Choroid plexus epithelial cell (primary cell): ENCODE measurements at places on chromosomes 3 and 15.

DNA sequence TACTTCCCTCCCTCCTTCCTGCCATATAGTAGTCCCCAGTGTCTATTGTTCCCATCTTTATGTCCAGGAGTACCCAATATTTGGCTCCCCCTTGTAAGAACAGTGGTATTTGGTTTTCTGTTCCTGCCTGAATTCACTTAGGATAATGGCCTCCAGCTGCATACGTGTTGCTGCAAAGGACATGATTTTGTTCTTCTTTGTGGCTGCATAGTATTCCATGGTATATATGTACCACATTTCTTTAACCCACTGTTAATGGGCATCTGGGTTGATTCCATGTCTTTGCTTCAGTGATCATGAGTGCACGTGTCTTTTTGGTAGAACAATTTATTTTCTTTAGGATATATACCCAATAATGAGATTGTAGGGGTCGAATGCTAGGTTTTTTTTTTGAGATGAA lies 19.3 kb downstream of the SPRED1 start:
- DNase-seq: no peak

DNA sequence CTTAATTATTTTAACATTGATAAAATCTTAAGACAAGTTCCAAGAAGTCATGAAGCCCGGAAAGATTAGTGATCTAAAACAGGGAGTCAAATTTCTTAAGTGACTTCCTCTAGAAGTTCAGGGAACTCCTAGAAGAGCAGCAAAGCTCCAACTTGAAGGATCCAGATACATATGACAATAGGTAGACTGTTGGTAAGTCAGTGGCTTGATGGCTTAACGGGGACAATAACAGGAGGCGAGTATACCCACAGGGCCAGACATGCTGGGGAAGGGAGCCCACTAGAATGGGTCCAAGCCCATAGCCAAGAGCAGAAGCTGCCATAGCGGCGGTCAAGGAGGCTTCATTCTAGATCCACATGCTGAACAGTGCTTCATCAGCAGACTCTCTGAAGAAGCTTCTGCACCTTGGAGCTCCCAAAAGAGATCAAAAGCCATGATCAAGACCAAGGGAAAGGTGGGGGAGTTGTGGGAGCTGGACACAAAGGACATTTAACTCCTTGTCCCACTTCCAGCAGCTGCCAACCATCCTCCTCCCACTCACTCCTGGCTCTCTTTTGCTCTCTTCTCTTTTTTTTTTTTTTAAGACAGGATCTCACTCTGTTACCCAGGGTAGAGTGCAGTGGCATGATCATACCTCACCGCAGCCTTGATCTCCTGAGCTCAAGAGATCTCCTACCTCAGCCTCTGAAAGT lies 10.2 kb upstream of the CA12 start:
- DNase-seq: no peak

DNA sequence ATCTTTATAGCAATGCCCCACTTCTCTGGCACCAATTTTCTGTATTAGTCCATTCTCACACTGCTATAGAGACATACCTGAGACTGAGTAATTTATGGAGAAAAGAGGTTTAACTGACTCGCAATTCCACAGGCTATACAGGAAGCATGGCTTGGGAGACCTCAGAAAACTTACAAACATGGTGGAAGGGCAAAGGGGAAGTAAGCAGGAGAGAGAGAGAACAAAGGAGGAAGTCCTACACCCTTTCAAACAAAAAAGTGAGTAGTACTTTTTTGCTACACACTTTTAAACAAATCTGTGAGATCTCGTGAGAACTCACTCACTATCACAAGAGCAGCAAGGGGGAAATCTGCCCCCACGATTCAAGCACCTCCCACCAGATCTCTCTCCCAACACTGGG lies 67.8 kb upstream of the ZBED2 start:
- DNase-seq: no peak

- DNase-seq: no peak
Measured at GRCh38 chr3:170178651-170179050, 2.9 kb downstream of the PHC3 start.

DNA sequence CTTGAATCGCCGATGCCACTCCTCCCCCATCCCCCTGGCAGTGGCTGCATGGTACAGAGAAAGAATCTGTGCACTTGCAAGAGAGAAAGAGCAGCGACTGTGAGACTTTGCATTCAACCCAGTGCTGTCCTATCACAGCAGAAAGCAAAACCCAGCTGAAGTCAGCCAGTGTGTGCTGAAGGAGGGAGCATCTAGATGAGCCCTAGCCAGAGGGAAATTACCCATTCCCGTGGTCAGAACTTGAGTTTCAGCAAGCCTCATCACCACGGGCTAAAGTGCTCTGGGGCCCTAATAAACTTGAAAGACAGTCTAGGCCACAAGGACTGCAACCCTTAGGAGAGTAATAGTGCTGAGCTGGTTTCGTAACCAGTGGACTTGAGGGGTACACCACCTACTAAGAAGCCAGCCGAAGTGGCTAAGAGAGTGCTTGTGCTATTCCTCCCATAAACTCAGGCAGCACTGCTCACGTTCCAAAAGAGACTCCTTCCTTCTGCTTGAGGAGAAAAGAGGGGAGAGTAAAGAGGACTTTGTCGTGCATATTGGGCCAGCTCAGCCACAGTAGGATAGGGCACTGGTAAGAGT lies 15.2 kb upstream of the PIK3R4 start:
- DNase-seq: no peak

DNA sequence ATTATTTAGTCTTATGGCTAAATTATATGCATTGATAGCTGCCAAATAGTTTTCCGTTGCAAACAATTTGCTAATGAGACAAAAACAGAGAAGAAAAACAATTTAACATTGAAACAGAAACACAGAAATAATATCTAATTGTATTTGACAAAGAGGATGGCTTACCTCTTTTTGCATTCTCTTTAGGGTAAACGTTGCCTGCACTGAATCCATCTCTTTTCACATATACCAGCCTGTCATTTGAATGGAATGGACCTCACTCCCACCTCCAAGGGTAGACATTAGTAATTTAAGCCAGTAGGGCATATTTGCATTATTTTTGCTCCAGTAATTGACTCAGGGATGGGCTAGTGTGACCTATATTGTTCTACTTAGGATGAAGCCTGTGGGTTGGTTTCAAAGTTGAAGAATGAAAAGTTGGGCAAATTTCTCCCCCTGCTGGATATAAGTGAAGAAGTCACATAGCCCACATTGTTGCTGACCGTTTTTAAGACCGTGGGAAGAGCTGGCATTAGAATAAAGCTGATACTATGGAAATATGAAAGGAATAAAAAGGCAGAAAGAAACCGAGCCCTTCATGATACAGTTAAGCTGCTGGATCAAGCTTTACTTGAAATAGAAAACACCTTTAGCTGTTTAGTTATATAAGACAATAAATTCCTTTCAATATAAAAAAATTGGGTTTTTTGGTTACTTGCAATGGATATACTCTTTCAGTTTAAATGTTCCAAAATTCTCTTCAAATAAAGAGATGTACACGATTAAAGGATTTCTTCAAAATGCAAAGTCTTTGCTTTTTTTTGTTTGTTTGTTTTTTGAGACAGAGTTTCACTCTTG lies 26.9 kb downstream of the PIERCE2 start:
- DNase-seq: peak; percentile 84

DNA sequence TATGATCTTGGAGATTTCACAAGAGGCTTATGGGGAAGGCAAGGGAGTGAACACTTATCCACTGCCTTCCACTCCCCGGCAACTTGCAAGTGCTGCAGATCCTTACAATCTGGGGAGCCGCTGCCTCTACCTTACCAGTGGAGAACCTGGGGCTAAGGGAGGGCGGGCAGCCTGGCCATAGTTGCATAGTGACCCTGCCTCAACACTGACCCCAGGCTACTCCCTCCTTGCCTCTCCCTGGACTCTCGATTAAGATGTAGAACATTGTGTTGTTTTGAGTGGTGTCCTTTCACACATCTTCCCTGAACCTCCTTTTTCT lies 30.6 kb downstream of the SLC6A11 start:
- no peak for DNase-seq

DNA sequence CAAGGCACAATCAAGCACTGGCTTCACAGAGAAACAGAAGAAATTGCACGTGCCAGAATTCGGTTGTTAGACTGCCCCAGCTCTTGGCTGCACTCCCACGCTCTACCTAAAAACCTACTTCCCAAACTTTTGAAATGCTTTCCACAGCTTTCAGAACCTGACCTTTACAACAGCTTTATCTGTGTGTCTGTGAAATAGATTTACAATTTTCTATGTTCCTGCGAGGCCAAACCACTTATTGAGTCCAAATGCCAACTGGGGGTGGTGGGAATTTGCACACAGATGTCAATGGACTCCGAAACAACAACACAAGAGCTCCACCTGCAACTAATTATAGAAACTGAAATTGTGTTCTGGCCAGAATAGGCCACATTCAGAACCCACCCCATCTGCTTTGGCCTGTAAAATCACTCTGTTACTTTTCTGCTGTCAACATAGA lies 44.6 kb downstream of the ERC2 start:
- DNase-seq: no peak

GRCh38 chr3:139639662-139640061 lies 38.1 kb downstream of the NMNAT3 start:
- DNase-seq: no peak

- DNase-seq: no peak
Measured at GRCh38 chr15:66951531-66952320, 113.7 kb upstream of the SMAD3 start.

DNA sequence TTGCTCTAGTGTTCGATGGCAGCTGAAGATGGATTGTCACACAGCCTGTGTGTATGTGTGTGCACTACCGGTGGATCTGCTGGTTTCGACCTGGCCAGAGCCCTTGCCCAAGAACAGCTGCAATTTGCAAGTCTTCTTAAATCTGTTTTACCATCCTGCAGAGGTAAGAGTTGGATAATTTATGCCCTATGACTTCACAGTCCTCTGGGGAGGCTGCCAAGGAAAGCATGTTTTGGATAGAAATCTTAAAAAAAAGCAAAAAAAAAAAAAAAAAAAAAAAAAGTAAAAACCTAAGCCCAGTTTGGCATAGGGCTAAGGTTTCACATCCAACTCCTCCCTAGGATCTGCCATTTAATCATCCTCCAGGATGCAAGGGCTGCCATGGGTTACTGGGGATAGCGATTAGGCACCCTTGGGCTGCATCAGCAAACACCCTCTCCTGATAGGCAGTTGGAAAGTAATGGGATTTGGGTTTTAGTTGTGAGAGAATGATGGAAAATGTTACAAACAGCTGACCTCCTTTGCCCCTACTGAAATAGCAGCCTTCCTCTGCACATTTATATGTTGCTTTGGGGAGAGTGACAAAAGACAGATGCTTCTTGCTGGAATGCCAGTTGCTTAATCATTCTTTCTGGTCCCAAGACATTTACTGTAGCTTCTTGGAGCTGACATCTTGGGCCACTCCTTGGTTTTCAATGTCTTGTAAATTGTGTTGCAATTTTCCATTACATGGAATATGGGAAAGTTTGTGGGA lies 35.4 kb downstream of the CD200R1L start:
- peak; percentile 73 for DNase-seq

DNA sequence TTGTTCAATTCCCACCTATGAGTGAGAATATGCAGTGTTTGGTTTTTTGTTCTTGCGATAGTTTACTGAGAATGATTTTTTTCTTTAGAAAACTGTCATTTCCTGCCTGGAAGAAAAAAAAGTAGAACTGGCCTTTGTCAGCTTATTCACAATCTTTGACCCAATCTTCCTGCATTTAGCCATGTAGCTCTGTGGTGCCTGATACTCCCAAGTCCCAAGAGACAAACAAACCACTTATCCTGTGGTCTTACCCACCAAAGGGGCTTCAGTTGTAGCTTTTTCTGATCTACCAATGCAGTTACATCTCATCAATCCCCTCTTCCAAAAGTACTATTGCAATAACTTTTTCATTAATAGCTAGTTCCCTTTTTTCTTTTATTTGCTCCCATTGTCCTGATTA lies 444.6 kb downstream of the GRM7 start:
- DNase-seq: no peak

DNA sequence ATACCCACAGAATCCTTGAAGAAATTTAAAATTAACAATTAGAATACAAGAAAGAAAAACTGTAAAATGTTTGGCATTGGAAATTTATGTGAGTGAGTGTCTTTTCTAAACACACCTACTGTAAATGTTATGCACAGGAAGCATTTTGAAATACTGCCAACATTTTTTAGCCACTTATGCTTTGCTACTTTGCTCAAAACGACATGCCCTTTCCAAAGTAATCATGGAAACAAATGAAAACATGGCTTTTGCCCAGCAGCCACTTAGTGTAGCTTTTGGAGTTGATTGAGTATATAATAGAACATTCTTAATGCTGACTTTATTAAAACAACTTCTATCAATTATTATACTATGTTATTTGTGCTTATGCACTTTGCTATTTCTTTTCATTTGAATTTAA lies 823.0 kb downstream of the CADM2 start:
- DNase-seq: peak; percentile 32

DNA sequence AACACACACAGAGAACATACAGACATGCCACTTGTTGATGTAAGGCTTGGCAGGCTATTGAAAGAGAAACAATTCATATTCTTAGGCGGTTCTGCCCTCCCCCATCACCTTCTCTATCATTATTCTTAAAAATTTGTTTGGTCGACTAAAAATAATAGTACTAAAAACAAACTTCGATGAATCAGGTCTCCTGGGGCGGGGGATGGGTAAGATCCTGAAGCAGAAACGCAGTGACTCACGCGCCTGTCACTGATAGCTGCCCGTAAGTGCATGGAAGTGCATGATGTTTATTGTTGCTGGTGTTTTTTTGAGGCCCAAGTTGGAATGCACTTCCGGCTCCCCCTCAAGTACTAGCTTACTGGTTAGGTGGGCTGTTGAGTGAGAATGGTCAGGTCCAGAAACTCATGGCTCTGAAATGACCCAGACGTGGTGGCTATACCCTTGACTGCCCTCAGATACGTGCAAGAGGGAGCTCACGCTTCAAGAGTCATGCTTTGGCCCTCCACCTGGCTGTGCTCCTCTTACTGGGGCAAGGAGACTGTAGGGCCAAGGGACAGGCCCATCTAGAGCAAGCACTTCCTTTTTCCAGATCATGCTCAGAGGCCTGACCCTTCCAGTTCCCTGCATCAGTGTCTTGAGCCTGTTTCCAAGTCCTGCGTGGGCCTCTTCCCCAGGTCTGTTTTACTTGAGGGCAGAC lies 10.9 kb downstream of the SMAD3 start:
- DNase-seq: peak; percentile 85

GRCh38 chr3:18233987-18234716 lies 191.0 kb downstream of the SATB1 start:
- DNase-seq: no peak

- DNase-seq: no peak
Measured at GRCh38 chr15:48653216-48653615, 7.7 kb upstream of the FBN1 start.

- no peak for DNase-seq
Measured at GRCh38 chr3:110710603-110711002, 361.0 kb upstream of the NECTIN3 start.
